CD4-positive, CD25-positive, alpha-beta regulatory T cell (primary cell): ENCODE measurements at places on chromosomes 11 and 22.

- peaks cover 33% of the 10 kb centered on the region for H3K36me3 ChIP-seq
- no peak for DNase-seq
- no peak overlapping the region for H3K27ac ChIP-seq
- peaks cover under 1% of the 10 kb centered on the region for H3K4me1 ChIP-seq
- no peaks in the 10 kb centered on the region for H3K27me3 ChIP-seq
- no peak overlapping the region for H3K4me3 ChIP-seq
Observed at GRCh38 chr11:47415949-47416472, 7.6 kb downstream of the SLC39A13 start.

DNA sequence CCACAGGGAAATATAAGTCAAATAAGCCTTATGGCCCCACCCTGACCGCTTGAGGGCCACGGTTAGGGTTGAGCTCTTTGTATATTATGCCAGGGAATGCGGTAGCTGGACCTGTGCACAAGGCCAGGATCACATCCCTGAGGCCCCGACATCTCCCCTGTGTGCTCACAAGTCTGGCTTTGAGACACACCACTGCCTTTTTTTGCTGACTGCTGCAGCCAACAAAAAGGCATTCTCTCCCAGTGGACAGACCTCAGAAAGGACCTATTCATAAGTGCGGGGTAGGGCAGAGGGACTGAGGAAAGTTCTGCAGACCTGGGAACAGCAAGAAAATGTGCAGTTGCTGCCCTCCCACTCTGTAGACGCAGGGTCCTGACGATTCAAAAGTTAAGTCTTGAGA is 3.4 kb upstream of the SIDT2 start:
- H3K4me1 ChIP-seq, result peaks cover 17% of the 10 kb centered on the region
- peaks cover 4% of the 10 kb centered on the region for H3K36me3 ChIP-seq
- H3K4me3 ChIP-seq, result no peak overlapping the region
- DNase-seq, result no peak
- H3K27ac ChIP-seq, result no peak overlapping the region

DNA sequence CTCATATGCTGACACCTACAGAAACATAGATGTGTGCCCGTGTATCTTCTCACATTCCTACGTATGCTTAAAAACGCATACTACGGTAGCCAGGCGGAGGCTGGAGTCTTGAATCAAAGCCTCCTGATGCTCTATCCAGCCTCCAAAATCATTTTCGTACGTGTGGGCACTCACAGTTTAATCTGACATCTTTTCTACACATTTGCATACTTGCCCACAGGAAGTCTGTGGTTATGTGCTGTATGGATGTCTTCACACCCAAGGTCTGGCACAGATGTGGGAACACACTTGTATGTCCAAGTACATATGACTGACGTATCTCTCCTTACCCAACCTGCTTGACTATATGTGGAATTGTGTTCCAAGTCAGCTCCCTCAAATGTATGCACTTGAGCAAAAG is 561.8 kb upstream of the CADM1 start:
- no peaks in the 10 kb centered on the region for H3K36me3 ChIP-seq
- H3K27me3 ChIP-seq, result no peaks in the 10 kb centered on the region
- H3K4me3 ChIP-seq, result no peak overlapping the region

DNA sequence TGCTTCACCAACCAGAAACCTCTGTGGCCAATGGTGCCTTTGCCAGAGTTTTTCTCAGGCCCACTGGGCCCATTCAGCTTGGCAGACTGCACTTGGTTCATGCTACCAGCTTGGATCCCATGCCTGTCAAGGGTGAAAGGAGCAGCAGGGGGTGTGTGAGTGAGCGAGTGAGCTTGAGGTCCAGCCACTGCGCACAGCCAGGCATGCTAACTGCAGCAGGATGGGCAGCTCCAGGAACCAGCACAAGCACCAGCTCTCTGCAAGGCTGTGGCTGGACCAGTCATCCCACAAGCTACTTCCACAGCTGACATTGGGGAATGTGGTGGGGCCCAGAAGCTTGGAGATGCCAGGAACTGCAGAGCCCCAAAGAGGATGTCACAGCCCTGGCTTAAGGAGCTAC is 40.8 kb downstream of the DDIAS start:
- no peaks in the 10 kb centered on the region for H3K27me3 ChIP-seq
- no peak overlapping the region for H3K27ac ChIP-seq
- H3K36me3 ChIP-seq, result no peaks in the 10 kb centered on the region

DNA sequence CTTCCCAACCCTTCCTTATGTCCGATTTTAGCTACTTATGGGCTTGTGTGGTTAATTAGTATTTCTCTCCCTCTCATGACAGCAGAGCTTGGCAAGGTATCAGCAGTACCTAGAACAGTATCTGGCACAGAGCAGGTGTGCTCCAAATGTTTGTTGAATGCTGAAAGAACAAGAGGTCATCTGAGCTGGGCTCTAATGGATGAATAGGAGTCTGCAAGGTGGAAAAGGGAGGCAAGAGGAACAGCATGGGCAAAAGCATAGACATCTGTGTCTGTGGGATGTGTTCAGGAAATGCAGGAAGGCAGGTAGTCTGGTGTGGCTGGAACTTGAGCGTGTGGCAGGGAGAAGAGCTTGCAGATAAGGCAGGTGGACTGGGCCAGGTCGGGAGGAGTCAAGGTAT is 19.0 kb downstream of the PRG3 start:
- H3K27ac ChIP-seq, result no peak overlapping the region
- H3K36me3 ChIP-seq, result no peaks in the 10 kb centered on the region
- H3K4me3 ChIP-seq, result no peak overlapping the region
- H3K4me1 ChIP-seq, result no peaks in the 10 kb centered on the region
- H3K27me3 ChIP-seq, result peaks cover 2% of the 10 kb centered on the region

- H3K4me3 ChIP-seq, result no peak overlapping the region
- H3K36me3 ChIP-seq, result no peaks in the 10 kb centered on the region
- no peak for DNase-seq
- no peaks in the 10 kb centered on the region for H3K27me3 ChIP-seq
- H3K4me1 ChIP-seq, result no peaks in the 10 kb centered on the region
Observed at GRCh38 chr11:94002226-94002625, 18.9 kb upstream of the HEPHL1 start.

GRCh38 chr11:109490953-109491635 is 69.1 kb downstream of the C11orf87 start:
- no peak overlapping the region for H3K4me3 ChIP-seq
- DNase-seq, result no peak
- H3K27me3 ChIP-seq, result no peaks in the 10 kb centered on the region
- H3K4me1 ChIP-seq, result no peaks in the 10 kb centered on the region
- no peak overlapping the region for H3K27ac ChIP-seq

DNA sequence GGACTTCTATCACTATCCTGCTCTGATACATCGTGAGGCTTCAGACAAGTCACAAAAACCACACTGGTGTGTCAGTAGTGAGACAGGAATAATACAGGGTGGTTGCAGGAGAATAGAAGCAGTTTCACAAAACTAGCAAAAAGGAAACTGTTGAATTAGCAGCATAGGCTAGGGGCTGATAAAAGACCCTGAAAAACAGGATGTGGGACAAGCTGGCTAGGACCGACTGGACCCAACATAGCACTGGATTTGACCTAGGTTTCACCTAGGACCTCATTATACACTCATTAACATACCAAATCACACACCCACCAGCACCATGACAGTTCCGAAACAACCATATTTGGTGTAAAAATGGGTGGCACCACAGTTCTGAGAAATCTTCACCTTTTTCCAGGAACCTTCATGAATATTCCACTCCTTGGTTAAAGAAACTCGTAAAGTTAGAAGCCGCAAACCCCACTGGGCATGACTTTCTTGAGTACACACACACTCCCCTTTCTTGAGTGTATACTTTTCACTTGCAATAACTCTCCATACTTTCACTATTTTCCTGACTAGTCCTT is 76.2 kb downstream of the SLC1A2 start:
- no peak overlapping the region for H3K27ac ChIP-seq
- H3K4me1 ChIP-seq, result peaks cover 8% of the 10 kb centered on the region
- H3K4me3 ChIP-seq, result peak overlapping the region; percentile 64
- no peaks in the 10 kb centered on the region for H3K27me3 ChIP-seq
- peak; percentile 53 for DNase-seq

GRCh38 chr11:77259641-77260040 is 41.8 kb downstream of the GDPD4 start:
- H3K4me3 ChIP-seq, result no peak overlapping the region
- H3K36me3 ChIP-seq, result no peaks in the 10 kb centered on the region
- peaks cover 13% of the 10 kb centered on the region for H3K27me3 ChIP-seq
- DNase-seq, result no peak
- no peak overlapping the region for H3K27ac ChIP-seq

DNA sequence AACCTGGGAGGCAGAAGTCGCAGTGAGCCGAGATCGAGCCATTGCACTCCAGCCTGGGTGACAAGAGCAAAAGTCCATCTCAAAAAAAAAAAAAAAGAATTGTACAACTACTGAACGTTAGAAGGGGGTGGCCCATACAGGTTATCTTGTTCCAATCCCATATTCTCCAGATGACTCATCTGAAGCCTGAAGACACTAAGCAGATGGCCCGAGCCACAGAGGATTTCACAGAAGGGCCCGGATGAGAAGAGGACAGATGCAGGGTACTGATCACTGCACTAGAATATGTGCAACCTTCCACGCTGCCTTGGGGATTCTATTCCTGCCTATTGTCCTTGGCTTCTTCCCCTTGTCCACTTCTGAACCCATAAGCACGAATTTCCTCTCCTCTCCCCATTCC is 70.9 kb upstream of the UBASH3B start:
- no peak overlapping the region for H3K27ac ChIP-seq
- peaks cover 14% of the 10 kb centered on the region for H3K27me3 ChIP-seq
- DNase-seq, result no peak
- no peaks in the 10 kb centered on the region for H3K36me3 ChIP-seq
- peaks cover 6% of the 10 kb centered on the region for H3K4me1 ChIP-seq

DNA sequence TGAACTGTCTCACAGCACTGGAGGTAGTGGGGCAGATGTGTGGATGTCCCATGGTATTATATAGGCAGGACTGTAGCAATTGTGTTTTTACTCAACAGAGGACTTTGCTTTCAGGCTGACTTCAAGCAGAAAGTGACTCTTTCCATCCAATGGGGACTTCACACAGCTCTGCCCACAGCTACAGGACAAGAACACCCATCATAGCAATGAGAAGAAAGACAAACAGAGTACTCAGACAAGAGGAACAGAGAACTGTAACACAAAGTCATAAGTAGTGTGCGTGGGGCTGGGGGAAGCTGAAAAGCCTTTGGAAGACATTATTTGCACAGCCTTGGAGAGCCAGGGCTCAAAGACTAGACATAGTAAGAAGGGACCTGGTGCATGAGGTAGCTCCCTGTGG is 70.3 kb downstream of the CCDC81 start:
- no peak overlapping the region for H3K27ac ChIP-seq
- H3K4me1 ChIP-seq, result no peaks in the 10 kb centered on the region
- no peaks in the 10 kb centered on the region for H3K36me3 ChIP-seq
- no peaks in the 10 kb centered on the region for H3K27me3 ChIP-seq
- DNase-seq, result no peak

DNA sequence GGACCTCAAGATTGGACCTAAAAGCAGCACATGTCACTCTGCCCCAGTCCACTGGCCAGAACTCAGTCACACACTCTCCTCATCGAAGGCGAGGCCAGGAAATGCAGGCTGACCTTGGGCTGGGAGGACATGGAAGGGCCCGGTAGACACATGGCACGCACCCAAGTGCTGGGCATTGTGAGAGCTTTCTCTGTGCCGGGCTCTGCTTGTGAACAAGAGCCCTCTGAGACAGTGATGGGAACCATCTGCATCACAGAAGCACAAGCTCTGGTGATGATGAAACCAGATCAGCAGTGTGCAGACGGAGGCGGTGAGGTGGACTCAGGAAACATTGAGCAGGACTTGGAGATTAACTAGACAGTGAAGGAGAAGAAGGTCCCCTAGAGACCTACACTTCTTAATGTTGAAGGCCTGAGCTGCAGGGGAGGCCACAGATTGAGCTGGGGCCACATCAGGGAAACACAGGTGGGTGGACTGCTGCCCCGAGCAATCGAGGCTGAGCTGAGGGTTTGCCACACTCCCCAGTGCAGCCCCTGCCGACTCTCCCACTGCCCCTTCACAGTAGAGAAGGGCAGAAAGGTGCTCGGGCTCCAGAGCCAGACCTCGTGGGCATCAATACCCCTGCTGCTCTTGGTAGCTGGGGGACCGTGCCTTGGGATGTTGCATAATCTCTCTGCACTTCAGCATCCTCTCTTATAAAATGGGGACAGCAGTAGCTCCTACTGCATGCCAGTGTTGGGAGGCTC is 1460.5 kb downstream of the TBC1D22A start:
- H3K27me3 ChIP-seq, result no peaks in the 10 kb centered on the region
- no peaks in the 10 kb centered on the region for H3K36me3 ChIP-seq
- no peak overlapping the region for H3K4me3 ChIP-seq
- H3K4me1 ChIP-seq, result no peaks in the 10 kb centered on the region

DNA sequence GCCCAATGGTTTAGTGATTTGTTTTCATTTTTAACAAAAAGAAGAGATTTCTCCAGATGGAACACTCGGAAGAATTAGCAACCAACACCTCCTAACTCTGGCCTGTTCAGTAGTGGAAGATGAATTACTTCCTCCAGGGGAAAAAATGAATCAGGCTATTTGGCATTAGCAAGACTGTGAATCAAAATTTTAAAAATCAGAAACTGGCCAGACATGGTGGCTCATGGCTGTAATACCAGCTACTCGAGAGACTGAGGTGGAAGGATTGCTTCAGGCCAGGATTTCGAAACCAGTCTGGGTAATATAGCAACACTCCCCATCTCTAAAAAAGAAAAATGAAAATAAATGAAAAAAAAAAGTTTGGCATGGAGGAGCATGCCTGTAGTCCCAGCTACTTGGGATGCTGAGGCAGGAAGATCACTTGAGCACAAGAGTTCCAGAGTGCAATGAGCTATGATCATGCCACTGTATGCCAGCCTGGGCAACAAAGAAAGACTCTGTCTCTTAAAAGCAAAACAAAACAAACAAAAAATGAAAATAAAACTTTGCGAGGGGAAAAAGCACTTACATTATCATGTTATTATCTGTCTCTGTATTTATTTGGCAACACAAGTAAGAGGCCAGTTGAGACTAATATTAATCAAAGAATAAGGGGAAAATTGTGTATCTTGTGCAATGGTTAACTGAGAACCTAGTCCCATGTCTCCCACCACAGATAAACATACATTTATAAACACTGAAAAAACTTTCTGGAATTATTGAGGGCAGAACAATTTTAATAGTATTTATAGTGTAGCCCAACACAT is 796.3 kb upstream of the ANO3 start:
- no peak for DNase-seq
- no peak overlapping the region for H3K4me3 ChIP-seq

DNA sequence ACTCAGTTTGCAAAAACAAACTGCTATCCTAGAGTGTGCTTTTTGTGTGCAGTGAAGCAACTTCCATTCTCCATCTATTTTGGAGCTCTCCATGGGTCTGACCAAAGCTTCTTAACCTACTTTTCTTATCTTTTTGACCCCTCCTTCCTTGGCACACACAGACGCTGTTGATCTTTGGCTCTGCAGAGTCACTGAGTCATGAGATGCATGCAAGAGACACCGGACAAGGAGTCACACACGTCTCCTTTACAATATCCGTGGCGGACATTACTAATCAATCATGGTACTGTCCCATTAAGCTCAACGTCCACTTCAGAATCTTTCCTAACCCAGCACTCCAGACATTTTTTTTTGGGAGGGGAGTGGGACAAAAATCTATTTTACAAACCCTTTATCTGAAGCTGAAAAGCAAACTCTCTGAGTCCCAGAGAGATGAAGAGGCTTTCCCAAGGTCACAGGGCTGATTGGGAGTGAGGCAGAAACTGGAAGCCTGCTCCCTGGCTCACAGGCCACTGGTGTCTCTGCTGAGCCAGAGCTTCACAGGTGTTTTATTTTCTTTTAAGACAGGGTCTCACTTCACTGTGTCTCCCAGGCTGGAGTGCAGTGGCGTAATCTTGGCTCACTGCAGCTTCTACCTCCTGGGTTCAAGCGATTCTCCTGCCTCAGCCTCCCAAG is 165.8 kb upstream of the SYT13 start:
- no peaks in the 10 kb centered on the region for H3K27me3 ChIP-seq
- no peaks in the 10 kb centered on the region for H3K36me3 ChIP-seq
- H3K4me3 ChIP-seq, result no peak overlapping the region
- H3K4me1 ChIP-seq, result no peaks in the 10 kb centered on the region
- no peak overlapping the region for H3K27ac ChIP-seq
- no peak for DNase-seq
